ENCODE measurements at places on chromosomes 2 and 18. TPM values are rescaled to one million over a fixed set of nuclear protein-coding genes. Genes with fewer than 3 reads are reported as not detected.

DNA sequence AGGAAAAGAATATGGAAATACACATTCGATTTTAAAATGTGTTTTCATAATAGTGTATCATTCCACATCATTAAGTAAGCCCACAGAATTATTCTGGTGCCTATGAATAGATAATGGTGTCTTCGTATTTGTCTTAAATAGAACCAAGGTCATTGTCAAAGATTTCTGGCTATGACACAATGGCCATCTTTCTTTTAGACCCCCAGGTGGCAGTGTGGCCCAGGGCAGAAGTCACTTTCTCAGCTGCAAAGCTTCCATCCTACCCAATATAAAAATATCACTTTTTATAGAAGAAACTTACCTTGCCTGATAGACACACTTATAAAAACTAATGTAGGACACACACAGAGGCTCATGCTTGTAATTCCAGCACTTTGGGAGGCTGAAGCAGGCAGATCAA lies 57.5 kb downstream of the ZRANB3 start:
- no peak overlapping the region for H3K27ac ChIP-seq
- H3K4me3 ChIP-seq, result no peak overlapping the region
- no peaks in the 10 kb centered on the region for H3K27me3 ChIP-seq
- H3K36me3 ChIP-seq, result no peaks in the 10 kb centered on the region
- H3K4me1 ChIP-seq, result no peaks in the 10 kb centered on the region

- peak overlapping the region; percentile 80 for H3K27ac ChIP-seq
- no peaks in the 10 kb centered on the region for H3K36me3 ChIP-seq
- H3K27me3 ChIP-seq, result no peaks in the 10 kb centered on the region
- peak overlapping the region; percentile 84 for H3K4me3 ChIP-seq
Measured at GRCh38 chr2:188293601-188294351, 2.1 kb downstream of the GULP1 start.

- no peak overlapping the region for H3K4me3 ChIP-seq
- H3K4me1 ChIP-seq, result peaks cover 4% of the 10 kb centered on the region
- no peaks in the 10 kb centered on the region for H3K27me3 ChIP-seq
- peaks cover 26% of the 10 kb centered on the region for H3K36me3 ChIP-seq
- DNase-seq, result no peak
- H3K27ac ChIP-seq, result no peak overlapping the region
Measured at GRCh38 chr2:53945538-53945937, 25.3 kb downstream of the PSME4 start.

RABL2A gene
- total RNA-seq, result 14.1 TPM

- no peak for DNase-seq
- no peak overlapping the region for H3K27ac ChIP-seq
- no peak overlapping the region for H3K4me3 ChIP-seq
- H3K36me3 ChIP-seq, result peaks cover 30% of the 10 kb centered on the region
- H3K4me1 ChIP-seq, result no peaks in the 10 kb centered on the region
- no peaks in the 10 kb centered on the region for H3K27me3 ChIP-seq
Measured at GRCh38 chr18:12366379-12366778, 10.6 kb downstream of the AFG3L2 start.

- H3K4me3 ChIP-seq, result peak overlapping the region; percentile 92
- H3K36me3 ChIP-seq, result no peaks in the 10 kb centered on the region
- peaks cover 18% of the 10 kb centered on the region for H3K4me1 ChIP-seq
- no peak overlapping the region for H3K27ac ChIP-seq
Measured at GRCh38 chr2:96336873-96337272, 1.3 kb downstream of the NCAPH start.

SLC40A1 gene
- 3.1 TPM for total RNA-seq

DNA sequence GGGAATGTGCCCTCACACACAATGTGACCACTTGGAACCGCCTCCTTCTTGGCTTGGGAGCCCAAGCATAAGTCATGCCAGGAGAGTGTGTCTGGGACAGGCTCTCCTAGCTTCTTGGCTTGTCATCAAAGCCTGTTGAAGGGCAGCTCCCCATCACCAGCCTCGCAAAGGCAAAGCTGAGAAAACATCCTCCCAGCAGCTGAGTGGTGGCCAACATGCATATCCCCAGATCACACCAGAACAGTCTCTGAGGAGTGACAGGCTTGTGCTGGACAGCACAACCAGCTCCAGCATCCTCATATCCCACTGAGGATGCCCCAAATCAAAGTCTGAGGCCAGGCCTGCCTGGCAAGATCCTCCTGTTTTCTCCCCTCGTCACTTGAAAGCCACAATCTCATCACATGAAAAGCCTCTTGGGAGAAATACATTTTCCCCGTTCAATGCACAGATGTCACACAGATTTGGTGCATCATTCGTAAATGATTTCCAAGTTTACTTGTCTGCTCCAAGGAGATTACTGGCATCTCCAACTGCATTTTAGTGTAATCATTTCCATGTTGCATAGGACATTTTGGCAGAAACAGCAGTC lies 269.3 kb downstream of the TTC32 start:
- DNase-seq, result no peak
- no peak overlapping the region for H3K4me3 ChIP-seq
- no peaks in the 10 kb centered on the region for H3K36me3 ChIP-seq
- H3K4me1 ChIP-seq, result no peaks in the 10 kb centered on the region

DNA sequence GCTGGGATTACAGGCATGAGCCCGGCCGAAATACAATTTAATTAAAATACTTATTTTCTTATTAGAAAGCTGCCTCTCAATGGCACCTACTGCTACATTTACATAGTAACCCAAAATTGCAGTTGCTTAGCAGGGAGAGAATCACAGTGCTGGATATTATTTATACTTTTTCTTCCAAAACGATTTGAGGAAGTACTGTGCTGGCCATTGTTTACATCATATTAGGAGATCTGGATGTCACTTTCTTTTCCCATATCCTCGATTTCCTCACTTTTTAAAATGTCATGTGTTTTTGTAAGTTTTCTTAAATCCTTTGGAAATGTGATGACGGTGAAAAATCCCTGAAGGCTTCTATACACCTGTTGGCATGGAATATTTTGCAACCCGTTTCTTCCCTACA lies 3.4 kb upstream of the SP3 start:
- peaks cover 20% of the 10 kb centered on the region for H3K4me1 ChIP-seq
- no peaks in the 10 kb centered on the region for H3K36me3 ChIP-seq
- no peak overlapping the region for H3K4me3 ChIP-seq
- H3K27ac ChIP-seq, result no peak overlapping the region
- H3K27me3 ChIP-seq, result no peaks in the 10 kb centered on the region
- no peak for DNase-seq

GRCh38 chr2:112787294-112787693 lies 3.0 kb upstream of the IL1A start:
- H3K4me3 ChIP-seq, result no peak overlapping the region
- no peaks in the 10 kb centered on the region for H3K27me3 ChIP-seq
- peaks cover 8% of the 10 kb centered on the region for H3K4me1 ChIP-seq
- H3K27ac ChIP-seq, result no peak overlapping the region
- no peak for DNase-seq
- H3K36me3 ChIP-seq, result no peaks in the 10 kb centered on the region

- DNase-seq, result no peak
Measured at GRCh38 chr2:150165988-150166312, 321.5 kb downstream of the RND3 start.

DNA sequence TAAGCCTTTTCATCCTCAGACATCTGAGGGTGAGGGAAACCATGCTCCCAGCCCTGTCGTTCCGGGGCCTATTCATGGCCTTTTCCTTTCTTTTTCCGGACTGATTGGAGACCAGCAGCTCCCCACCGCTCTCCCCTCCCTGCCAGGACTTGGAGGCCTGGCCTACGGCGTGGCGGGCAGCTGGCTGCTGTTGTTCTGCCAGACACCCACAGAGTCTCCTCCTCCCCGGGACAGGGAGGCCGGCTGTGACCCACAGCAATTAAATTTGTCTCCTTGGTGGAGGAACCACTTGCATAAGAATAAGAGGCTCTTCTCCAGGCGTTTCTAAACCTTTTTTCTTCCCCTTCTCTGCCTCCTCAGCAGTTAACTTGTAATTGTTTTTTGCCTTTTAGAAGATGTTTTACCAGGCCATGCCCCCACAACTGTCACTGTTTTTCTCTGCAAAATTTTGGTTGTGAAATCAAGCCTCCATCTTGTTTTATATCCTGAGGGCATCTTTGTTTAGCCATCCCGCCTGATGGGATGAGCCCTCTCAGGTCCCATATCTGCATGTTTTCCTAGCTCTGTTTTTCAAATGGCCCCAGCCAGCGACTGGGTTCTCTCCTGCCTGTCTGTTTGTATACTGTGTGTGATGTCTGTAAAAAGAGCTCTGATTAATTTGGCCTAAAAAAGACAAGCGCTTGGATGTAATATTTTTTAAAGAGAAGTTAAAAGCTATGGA lies 1060.0 kb upstream of the DDX18 start:
- no peaks in the 10 kb centered on the region for H3K27me3 ChIP-seq
- DNase-seq, result no peak
- H3K27ac ChIP-seq, result no peak overlapping the region
- H3K4me1 ChIP-seq, result no peaks in the 10 kb centered on the region
- H3K36me3 ChIP-seq, result no peaks in the 10 kb centered on the region

DNA sequence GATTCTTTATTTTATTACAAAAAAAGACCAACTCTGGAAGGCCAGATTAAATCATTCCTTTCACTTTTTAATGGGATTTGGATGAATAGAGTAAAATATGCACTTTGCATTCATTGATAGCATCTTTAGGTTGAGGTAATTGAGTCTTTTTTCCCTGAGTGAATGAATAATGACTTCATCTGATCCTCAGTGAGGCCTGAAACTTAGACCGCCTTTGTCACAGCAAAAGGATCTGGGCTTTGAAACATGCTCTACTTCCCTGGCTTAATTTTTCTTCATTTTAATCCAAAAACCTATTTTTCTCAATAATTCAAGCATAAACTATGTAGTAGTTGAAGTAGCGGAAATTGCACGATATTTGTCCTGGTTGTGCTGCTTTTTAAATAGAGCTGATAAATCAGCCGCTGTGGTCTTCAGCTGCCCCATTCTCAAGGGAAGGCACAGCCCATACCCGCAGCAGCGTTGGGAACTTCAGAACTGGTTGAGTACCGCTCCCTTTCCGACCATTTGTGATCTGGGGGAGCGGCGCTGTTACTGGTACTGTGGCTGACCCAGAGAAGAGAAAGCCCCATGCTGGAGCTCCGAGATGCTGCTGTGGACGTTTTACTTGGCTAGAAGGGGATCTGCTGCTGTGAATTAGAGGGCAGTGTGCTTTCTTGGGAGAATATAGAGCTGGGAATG lies 145.3 kb upstream of the NFATC1 start:
- no peaks in the 10 kb centered on the region for H3K27me3 ChIP-seq
- H3K4me3 ChIP-seq, result no peak overlapping the region
- no peaks in the 10 kb centered on the region for H3K36me3 ChIP-seq
- H3K4me1 ChIP-seq, result no peaks in the 10 kb centered on the region

DNA sequence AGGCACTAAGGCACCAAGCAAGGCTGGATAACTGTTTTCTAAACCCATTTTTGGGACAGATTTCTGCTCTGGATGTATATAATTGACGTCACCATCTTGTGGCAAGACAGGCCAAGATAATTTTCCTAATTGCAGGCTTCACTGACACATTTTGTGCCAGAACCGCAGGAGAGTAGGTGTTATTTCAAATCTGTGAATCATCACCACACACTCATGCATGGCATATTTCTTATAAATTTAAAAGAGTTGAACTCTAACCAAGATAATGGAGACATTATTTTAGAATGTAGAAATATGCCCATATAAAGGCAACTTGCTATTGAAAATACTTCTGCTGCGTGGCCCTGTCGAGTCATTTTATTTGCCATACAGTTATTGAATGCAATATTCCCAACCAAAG lies 68.3 kb upstream of the ACYP2 start:
- H3K27me3 ChIP-seq, result no peaks in the 10 kb centered on the region
- H3K36me3 ChIP-seq, result no peaks in the 10 kb centered on the region
- DNase-seq, result peak; percentile 88

- peak overlapping the region; percentile 22 for H3K27ac ChIP-seq
- H3K27me3 ChIP-seq, result no peaks in the 10 kb centered on the region
- H3K36me3 ChIP-seq, result peaks cover 6% of the 10 kb centered on the region
Measured at GRCh38 chr2:232577841-232578240, 27.4 kb downstream of the EIF4E2 start.

DNA sequence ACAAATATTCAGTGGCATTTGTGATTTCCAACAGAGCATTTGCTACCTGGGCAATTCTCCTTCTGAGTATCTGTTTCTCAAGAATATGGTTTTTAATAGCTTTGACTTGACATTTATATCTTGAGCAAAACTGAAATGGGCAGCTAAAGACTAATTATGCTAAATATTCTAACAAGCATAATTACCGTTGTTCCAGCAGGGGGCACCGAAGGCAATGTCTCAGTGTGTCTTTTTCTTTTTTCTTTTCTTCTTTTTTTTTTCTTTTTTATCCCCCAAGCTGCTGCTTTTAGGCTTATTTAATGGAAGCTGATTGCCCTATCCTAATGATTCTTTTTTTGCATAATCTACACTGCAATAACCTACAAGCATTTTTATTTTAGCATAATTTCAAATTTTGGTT lies 138.9 kb upstream of the NABP1 start:
- H3K27me3 ChIP-seq, result no peaks in the 10 kb centered on the region
- peak; percentile 4 for DNase-seq
- no peaks in the 10 kb centered on the region for H3K36me3 ChIP-seq
- H3K4me1 ChIP-seq, result no peaks in the 10 kb centered on the region

- H3K36me3 ChIP-seq, result no peaks in the 10 kb centered on the region
- no peaks in the 10 kb centered on the region for H3K27me3 ChIP-seq
- no peak overlapping the region for H3K4me3 ChIP-seq
- H3K4me1 ChIP-seq, result no peaks in the 10 kb centered on the region
- DNase-seq, result no peak
Measured at GRCh38 chr18:23757437-23757733, 68.1 kb downstream of the LAMA3 start.

GRCh38 chr2:60794271-60794863 lies 38.3 kb downstream of the PAPOLG start:
- DNase-seq, result no peak
- H3K27ac ChIP-seq, result no peak overlapping the region
- H3K4me1 ChIP-seq, result no peaks in the 10 kb centered on the region
- no peaks in the 10 kb centered on the region for H3K27me3 ChIP-seq
- peaks cover 33% of the 10 kb centered on the region for H3K36me3 ChIP-seq

DNA sequence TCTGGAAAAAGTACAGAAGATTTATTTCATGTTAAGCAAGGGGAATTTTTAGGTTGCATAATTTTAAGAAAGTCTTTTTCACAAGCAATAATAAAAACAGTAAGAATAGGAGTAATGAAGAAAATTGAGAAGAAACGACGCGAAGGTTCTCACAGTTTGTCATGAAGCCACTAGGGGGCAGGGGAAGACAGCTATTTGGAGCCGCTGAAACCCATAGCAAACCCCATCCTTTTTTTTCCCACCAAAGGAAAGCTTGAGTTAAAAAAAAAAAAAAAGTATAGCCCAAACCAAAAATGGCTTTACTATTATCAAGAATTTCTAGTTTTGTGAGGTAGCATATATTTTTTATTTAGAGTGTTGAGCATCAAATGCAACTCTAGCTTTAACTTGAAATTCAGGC lies 300.9 kb downstream of the PHLPP1 start:
- DNase-seq, result peak; percentile 12
- H3K27ac ChIP-seq, result no peak overlapping the region
- H3K27me3 ChIP-seq, result peaks cover 8% of the 10 kb centered on the region

GRCh38 chr2:49972699-49973098 lies 818.4 kb upstream of the FSHR start:
- H3K27me3 ChIP-seq, result no peaks in the 10 kb centered on the region
- no peak overlapping the region for H3K27ac ChIP-seq
- H3K4me1 ChIP-seq, result peaks cover 3% of the 10 kb centered on the region
- no peak for DNase-seq
- no peaks in the 10 kb centered on the region for H3K36me3 ChIP-seq

- H3K36me3 ChIP-seq, result no peaks in the 10 kb centered on the region
- H3K4me1 ChIP-seq, result no peaks in the 10 kb centered on the region
- H3K27ac ChIP-seq, result no peak overlapping the region
- no peak for DNase-seq
- no peak overlapping the region for H3K4me3 ChIP-seq
- H3K27me3 ChIP-seq, result no peaks in the 10 kb centered on the region
Measured at GRCh38 chr18:62386091-62386490, 61.0 kb downstream of the TNFRSF11A start.

DIS3L2 gene
- total RNA-seq, result 20.5 TPM

Data from astrocyte (in vitro differentiated cells and primary cell).